ENCODE measurements at places on chromosomes 16 and 17.

GRCh38 chr16:31215287-31216162, 1.4 kb downstream of the PYDC1 start:
- DNase-seq, result no peak

DNA sequence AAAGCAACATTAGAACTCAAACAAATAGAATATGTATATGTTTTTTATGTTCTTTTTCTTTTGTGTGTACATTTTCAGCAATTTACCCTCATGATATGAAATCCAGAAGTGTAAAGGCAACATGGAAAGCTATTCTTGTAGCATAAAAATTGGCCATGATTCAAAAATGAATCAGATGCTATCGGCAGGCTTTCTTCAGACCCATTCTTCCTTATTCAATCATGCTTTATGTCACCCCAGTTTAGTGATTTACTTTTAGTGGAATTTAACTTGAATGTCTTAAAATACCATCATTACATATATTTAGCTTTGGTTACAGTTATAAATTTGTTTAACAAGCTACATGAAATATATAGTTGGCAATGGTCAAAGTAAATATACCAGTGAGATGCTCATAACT, 21.4 kb upstream of the SMIM36 start:
- no peak for DNase-seq

- no peak for DNase-seq
These were observed 46.3 kb downstream of the COG7 start for GRCh38 chr16:23406546-23407240.

DNA sequence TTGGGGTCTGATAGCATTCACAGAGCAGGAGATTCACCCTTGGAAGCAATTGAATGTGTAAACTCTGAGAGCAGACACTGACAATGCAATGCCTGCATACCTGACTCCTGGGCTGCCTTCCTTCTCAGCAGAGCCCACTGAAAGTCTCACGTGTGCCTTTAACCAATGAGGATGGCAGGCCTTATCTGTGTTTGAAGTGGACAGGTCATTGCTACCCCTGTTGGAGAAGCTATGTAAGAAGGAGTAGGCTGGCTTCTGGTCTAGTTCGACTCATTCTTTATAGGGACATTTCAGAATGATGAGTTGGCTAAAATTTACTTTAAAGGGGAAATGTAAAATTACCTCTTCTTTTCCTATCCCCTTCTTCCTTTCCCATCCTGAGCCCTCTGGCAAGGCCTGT, 446.3 kb downstream of the SLC39A11 start:
- no peak for DNase-seq

- no peak for DNase-seq
These were observed 78.4 kb downstream of the ANKFN1 start for GRCh38 chr17:56231693-56232092.

DNA sequence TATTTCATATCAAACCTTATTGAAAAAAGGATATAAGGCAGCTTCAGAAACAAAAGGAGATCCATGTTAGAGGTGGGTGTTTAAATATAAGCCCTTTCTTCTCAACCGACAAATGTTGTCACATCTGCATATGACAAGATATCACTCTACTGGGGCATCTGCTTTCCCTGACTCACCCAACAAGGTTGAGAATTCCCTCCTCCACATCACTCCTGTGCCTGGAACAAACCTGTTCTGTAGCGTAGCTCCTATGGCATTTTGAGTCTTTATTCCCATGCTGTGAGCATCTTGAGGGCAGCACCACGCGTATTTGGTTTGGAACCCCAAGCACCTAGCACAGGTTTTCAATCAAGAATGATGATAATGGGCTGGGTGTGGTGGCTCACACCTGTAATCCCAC, 59.4 kb upstream of the ZFHX3 start:
- DNase-seq, result no peak

DNA sequence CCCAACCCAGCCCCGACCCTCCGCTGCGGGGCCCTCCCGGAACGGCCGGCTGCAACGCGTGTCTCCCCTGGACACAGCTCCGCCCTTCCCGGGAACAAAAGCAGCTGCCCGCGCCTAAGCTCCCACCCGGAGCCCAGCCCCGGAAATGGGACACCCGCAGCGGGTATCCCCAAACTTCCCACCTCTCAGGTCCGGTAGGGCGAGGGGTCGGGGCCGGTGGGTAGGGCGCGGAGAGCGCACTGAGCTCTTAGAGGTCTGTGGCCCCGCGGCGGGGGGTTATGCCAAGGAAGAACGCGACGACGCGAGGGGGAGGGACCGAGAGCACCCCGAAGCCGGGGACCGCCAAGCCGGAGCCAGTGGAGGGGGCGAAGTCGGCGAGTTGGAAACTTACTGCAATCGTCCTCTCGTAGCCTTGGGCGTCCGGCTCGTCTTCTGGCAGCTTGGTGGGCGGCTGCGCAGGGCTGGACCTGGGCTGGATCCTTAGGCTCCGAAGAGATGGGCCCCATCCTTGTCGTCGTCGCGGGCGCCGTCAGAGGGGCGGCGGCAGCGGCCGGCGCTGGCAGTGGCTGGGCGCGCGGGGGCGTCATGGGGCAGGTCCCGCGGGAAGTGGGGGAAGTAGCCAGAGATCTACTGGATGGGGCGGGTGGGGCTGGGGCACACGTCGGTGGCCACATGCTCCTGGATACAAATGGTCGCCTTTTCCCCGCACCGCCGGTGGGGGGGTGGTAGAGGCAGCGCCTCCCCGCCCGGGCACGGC, 6.9 kb downstream of the USP6 start:
- no peak for DNase-seq

GRCh38 chr17:76543482-76543825, 3.6 kb downstream of the PRCD start:
- DNase-seq, result no peak

- no peak for DNase-seq
These were observed 58.8 kb upstream of the TAC4 start for GRCh38 chr17:49906531-49907136.

- DNase-seq, result no peak
These were observed 526 bp downstream of the KIAA0513 start for GRCh38 chr16:85027958-85028684.

DNA sequence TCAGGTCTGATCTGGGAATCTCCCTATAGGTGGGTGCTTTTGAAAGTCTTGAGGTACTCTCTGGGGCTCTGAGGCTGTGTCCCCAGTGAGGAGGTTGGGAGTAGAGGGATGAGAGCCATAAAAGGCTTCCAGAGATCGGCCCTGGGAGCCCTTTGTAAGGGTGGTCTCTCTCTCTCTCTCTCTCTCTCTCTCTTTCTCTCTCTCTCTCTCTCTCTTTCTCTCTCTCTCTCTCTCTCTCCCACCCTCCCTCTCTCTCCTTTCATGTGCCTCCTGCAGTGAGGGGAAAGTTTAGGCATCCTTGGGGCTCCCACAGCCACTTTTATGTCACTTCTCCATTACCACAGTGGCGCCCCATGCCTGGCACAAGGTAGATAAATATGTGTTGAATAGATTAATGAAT, 271.3 kb upstream of the N4BP1 start:
- DNase-seq, result no peak

DNA sequence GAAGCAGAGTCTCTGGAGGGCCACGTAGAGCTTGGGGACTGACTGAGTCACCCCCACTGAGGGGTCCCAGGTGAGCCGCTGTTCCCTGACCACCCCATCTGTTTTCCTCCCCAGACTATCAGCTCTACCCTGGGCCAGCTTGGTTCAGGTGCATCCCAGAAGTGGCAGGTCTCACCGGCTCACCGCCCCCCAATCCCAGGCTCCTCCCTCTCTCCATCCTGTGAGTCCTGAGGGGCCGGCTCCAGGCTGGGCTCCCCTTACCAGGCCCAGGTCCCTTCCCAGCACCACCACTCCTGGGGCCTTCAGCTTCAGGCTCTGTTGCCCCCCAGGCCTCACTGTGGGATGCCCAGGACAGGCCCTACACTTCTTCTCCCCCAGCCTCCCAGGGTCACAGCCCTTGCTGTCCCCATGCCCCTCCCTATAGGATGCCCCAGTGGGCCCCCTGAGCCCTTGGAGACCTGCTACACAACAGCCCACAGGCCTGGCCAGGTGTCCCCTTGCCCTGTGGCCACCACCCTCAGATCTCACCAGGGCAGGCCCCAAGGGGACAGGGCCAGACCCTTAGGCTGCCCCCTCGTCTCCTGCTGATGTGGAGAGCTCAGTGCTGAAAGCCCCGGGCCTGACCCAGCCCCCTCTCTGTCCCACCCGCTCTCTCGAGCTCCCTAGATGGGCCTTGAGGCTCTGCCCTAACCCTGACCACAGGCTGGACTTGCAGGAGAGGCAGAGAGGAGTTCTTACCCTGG, 40.4 kb downstream of the TNFRSF13B start:
- no peak for DNase-seq

DNA sequence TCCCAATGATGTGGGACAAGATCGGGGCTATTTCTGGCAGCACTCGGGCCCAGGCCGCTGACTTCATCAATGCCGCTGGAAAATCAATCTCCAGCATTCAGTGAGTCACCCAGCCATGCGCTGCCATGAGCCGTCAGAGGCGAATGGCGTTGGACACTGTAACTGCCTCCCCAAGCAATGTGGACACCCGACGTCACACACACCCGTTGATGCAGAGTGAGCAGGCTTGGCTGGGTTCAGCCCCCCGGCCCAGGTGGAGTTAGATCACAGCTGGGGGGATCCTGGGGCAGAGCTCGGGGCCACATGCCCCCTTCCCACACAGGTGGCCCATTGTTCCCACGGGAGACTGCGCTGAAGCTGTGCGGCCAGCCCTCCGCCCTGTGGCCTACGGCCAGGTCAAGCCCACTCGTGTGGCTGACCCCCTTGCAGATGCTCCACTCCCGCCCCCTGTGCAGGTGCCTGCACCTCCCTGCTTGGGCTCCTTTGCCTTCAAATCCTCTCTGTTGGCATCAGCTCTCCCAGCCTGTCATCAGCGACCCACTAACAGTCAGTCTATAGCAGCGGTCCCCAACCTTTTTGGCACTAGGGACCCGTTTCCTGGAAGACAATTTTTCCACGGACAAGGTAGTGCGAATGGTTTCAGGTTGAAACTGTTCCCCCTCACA, 89.9 kb downstream of the TBC1D16 start:
- DNase-seq, result no peak

GRCh38 chr17:81387100-81388090, 7.9 kb upstream of the BAHCC1 start:
- DNase-seq, result no peak

- DNase-seq, result no peak
These were observed 19.8 kb downstream of the MAPT start for GRCh38 chr17:45914047-45914717.

DNA sequence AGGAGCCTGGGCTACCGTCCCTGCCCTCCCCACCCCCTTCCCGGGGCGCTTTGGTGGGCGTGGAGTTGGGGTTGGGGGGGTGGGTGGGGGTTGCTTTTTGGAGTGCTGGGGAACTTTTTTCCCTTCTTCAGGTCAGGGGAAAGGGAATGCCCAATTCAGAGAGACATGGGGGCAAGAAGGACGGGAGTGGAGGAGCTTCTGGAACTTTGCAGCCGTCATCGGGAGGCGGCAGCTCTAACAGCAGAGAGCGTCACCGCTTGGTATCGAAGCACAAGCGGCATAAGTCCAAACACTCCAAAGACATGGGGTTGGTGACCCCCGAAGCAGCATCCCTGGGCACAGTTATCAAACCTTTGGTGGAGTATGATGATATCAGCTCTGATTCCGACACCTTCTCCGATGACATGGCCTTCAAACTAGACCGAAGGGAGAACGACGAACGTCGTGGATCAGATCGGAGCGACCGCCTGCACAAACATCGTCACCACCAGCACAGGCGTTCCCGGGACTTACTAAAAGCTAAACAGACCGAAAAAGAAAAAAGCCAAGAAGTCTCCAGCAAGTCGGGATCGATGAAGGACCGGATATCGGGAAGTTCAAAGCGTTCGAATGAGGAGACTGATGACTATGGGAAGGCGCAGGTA, 762 bp downstream of the CDK12 start:
- no peak for DNase-seq

- no peak for DNase-seq
These were observed 37.4 kb upstream of the DLX4 start for GRCh38 chr17:49931416-49932137.

DNA sequence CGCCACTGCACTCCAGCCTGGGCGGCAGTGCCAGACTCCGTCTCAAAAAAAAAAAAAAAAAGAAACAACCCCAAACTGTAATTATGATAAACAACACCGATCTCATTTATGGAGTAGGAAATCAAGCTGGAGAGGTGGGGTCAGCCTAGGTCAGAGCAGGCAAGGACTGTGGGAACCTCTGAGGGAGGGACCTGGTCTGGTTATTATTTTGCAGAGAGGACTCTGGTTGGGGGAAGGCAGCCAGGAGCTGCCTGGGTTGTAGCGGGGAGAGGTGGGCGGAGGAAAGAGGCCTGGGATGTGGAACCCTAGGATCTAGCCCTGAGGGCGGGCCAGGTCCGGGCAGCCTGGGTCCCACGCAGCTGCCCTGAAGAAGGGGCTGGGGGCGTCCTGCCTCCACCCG, 10.9 kb upstream of the HS3ST6 start:
- DNase-seq, result no peak

DNA sequence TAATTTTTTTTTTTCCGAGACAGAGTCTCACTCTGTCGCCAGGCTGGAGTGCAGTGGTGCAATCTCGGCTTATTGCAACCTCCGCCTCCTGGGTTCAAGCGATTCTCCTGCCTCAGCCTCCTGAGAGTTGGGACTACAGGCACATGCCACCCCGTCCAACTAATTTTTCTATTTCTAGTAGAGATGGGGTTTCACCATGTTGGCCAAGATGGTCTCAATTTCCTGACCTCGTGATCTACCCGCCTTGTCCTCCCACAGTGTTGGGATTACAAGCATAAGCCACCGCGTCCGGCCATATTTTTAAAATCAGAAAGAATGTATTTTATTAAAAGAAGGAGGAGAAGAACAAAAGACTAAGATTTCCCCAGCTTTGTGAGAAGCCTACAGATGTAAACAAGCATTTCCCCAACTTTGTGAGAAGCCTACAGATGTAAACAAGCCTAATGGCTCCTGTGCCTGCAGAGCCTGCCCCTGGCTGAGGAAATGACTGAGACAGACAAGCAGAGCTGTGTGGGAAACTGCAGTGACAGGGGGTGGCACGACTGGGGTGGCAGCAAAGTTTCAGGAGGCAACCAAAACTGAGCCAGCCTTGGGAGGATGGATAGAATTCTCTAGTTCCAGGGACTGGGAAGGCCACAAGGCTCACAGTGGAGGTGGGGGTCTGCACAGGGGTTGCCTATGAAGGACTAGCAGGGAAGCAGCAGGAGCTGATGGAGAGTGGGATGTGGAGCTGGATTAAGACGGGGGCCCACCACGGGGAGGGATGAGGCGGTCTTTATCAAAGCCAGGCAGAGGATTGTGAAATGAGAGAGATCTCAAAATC, 22.9 kb downstream of the TOP3A start:
- no peak for DNase-seq

- no peak for DNase-seq
These were observed 4.6 kb downstream of the PRSS8 start for GRCh38 chr16:31130899-31131298.

DNA sequence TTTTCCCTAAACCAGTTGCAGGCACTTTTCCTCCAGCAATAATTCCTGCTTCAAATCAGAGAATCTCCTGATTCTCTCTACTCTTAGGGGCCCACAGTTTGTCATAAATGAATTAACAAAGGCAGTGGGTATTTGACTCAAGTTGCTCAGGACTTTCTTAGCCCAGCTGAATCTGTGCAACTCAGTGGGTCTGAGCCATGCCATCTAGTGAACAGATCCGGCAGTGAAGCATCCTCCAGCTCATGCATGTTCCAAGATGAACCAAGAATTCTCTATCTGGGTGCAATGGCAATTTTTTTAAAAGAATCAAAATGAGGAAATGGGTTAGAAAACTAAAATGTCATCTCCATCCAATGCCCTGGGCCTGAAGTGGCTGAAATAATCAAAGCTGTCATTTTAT, 575.2 kb upstream of the CDH11 start:
- no peak for DNase-seq

- no peak for DNase-seq
These were observed 44.5 kb downstream of the AATF start for GRCh38 chr17:36993227-36993626.

GRCh38 chr16:23330161-23330560, 28.1 kb downstream of the SCNN1B start:
- no peak for DNase-seq
